Stomach (tissue), 19 donors: ENCODE measurements at places on chromosomes 5 and 9.

- no peak for DNase-seq
These were observed 623.3 kb downstream of the RAB3C start for GRCh38 chr5:59206132-59206581.

GRCh38 chr9:71719562-71719961 is 48.8 kb downstream of the CEMIP2 start:
- no peak for DNase-seq

GRCh38 chr9:97363661-97364299 is 48.1 kb upstream of the TDRD7 start:
- no peak for DNase-seq

DNA sequence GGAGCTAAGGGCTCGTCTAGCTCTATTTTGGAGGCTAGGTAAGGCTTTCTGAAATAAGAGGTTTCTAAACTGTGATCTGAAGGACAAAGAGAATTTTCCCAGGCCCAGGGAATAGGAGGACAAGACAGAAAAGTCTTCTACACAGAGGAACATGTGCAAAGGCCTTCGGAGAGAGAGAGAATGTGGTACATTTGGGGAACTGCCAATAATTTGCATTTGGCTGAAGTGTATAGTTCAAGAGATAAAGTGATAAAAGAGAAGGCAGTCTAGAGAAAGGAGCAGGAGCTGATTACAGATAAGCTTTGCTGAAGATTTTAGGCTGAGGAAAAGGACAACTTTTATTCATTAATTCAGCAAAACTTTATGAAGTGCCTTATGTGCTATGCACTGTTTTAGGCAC is 214.4 kb upstream of the ELL2 start:
- DNase-seq: no peak

GRCh38 chr5:97418462-97418861 is 235.4 kb upstream of the RIOK2 start:
- no peak for DNase-seq
